ENCODE measurements at places on chromosomes 1 and 21. TPM values are rescaled to one million over a fixed set of nuclear protein-coding genes. Genes with fewer than 3 reads are reported as not detected.

DNA sequence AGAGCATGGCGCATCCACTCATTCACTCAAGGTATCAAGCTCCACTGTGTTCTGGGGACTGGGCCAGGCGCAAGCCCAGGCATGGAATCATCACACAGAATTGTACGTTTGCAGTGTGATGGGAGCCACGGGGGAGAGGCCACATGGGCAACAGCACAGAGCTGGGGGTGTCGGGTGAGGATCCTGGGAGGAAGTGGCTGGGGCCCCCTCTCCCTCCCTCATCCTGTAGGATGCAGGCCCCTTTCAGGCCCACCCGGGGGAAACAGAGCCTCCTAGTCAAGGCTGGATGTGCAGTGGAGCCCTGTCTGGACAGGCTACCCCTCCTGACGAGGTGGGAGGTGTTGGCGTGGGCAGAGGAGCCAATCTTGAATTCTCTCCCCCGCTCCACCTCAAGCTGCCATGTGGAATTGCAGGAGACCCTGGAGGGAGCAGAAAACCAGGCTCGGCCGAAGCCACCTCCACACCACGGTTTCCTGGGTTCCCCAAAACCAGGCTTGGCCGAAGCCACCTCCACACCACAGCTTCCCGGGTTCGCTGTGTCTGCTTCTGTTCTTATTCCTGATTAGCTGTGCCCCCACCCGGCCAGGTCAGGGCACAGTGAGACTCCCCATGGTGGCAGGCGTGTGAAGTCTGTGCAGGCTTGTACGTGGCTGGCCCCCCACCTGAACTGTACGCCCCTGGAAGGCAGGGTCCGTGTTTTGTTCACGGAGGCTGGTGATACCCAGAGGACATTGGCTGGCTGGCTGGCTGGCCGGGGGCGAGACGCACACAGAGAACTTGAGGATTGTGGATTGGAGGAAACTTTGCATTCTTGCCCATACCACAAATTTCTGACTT is 4.2 kb upstream of the C1orf174 start:
- DNase-seq = no peak

GRCh38 chr1:196178083-196178635 is 430.1 kb downstream of the KCNT2 start:
- DNase-seq = no peak

- DNase-seq = no peak
Observed at GRCh38 chr1:179545321-179545720, 30.4 kb downstream of the NPHS2 start.

Gene DYNLT5
- 15.1 TPM for total RNA-seq

DNA sequence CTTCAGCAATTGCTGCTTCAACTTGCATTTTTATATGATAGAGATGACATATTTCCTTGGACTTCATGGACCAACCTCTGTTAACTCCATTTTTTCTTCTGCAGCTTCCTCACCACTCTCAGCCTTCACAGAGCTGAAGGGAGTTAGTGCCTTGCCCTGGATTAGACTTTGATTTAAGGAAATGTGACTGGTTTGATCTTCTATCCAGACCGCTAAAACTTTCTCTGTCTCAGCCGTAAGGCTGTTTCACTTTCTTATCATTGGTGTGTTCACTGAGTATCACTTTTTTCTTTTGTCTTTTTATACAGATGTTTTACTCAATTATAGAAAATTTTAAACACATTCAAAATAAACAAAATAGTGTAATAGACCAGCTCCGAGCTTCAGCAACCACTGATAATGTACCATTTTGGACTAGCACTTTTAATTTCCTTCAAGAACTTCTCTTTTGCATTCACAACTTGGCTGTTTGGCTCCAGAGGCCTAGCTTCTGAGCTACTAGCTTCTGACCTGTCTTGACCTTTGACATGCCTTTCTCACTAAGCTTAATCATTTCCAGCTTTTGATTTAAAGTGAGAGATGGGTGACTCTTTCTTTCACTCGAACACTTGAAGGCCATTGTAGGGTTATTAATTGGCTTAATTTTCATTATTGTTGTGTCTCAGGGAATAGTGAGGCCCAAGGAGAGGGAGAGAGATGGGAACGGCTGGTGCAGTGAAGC is 9.3 kb downstream of the NEK7 start:
- DNase-seq = no peak

DNA sequence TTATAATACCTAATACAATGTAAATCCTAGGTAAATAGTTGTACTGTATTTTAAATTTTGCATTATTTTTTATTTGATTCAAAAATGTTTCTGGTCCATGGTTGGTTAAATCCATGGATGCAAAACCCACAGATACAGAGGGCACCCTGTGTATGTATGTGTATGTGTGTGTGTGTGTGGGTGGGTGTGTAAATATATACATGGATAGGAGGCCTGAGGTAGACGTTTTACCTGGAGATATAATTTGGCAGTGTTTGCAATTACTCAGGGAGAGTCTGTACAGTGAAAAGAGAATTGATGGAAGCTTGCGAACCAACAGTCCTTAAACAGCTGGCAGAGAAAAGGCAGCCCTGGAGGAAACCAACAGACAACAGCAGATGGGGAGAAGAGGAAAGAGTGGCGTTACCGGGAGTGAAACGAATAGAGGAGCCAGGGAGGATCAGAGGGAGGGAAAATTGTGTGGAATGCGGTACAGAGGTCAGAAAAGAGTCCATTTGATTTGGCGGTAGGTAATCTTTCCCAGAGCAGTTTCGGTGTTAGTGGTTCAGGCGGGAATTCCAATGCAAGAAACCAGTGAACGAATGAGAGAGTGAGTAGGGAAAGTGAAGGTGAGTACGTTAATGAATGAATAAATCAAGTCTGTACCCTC is 47.9 kb upstream of the NBL1 start:
- no peak for DNase-seq

DNA sequence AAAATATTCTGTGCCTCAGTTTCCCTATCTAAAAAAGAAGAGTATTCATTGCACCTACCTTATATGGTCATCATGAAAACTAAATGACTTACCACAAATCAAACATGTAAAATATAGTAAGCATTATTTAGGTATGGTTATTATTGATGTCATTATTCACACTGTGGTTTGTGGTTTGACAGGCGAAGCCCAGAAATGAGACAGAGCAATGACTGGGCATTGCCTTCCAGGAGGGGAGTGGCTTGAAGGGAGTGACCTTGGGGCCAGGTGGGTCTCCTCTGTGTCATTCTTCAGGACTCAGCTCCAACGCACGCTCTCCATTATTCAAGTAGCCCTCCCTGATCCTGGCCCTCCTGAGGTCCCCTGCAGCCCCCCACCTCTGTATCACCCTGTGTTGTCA is 133.7 kb downstream of the DMRTA2 start:
- no peak for DNase-seq

Gene PSMD4
- total RNA-seq = 194 TPM

Gene CALML6
- total RNA-seq = 0.27 TPM

- DNase-seq = no peak
Observed at GRCh38 chr21:18832950-18833349, 429.4 kb upstream of the TMPRSS15 start.

GRCh38 chr1:203250911-203251310 is 21.4 kb upstream of the CHIT1 start:
- no peak for DNase-seq

- no peak for DNase-seq
Observed at GRCh38 chr1:41245659-41246058, 3.6 kb upstream of the SCMH1 start.

DNA sequence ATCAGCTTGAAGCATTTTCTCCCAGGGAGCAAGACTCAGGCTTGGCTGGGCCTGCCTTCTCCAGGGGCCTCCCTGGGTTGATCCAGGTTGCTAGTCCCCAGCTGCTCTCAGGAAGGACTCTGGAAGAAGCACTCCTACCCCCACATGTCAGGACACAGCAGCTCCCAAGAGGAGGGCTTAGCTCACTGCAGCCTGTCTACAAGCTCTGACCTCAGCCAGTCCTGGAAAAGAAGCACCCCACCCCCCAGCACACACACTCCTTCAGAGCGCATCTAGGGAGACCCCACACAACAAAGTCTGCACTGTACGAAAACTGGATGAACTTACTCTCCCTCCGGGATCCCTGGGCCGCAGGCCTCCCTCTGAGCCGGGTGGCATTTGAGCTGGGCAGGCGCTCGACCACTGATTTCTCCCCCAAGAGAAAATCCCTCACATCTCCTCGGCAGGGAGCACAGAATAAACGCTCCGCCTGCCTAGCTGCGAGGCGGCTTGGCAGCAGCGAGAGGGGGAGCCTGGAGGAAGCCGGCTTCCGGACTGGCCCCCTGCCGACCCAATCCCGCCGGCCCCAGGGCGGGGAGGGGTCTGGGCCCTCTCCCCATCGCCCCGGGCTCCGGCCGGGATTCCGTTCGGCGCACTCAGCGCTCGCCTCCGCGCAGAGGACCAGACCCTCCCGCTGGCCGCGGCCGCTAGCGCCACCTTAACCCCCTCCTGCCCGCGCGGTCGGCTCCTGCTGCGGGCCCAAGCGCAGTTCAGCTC is at the start of gene KCNA2:
Gene KCNA2, minus strand, starts transcription at position 458 of the 756 bp plus-strand sequence. CDS start 1,576 bp downstream, outside the sequence.
- no peak for DNase-seq
